ENCODE measurements at places on chromosomes 3 and 15.

- no peak for DNase-seq
These were observed 27.1 kb upstream of the LACTB start for GRCh38 chr15:63094495-63094931.

- no peak for DNase-seq
These were observed 151.8 kb upstream of the HES1 start for GRCh38 chr3:193983846-193984818.

- DNase-seq = no peak
These were observed 307.8 kb upstream of the ARRDC4 start for GRCh38 chr15:97652700-97653167.

DNA sequence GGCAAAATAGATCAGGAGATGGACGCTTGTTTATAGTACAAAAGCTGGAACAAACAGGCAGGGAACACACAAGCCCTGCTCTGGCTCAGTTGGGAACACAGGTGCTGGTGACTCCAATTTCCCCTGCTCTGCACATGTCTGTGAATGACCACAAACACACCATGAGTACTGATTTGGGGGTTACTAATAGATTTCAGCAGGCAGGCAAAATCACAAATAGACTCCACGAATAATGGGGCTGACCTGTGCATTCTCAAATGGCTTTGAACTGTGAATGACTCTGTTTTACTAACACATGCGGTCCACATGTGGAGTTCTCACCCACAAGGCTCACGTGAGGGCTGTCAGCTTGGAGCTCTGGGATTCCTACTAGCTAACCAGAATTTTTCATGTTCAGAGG, 3.9 kb downstream of the RTP3 start:
- no peak for DNase-seq

DNA sequence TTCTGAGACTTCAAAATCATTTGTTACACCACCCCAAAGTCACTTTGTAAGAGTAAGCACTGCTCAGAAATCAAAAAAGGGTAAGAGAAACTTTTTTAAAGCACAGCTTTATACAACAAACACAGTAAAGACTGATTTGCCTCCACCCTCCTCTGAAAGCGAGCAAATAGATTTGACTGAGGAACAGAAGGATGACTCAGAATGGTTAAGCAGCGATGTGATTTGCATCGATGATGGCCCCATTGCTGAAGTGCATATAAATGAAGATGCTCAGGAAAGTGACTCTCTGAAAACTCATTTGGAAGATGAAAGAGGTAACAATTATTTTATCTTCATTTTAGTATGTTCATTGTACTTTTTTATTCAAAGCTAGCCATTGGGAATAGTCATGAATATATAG, 32.6 kb downstream of the BLM start:
- DNase-seq = no peak

GRCh38 chr15:95025924-95026728, 794.8 kb downstream of the MCTP2 start:
- no peak for DNase-seq
